ENCODE measurements at places on chromosomes 6 and 20. TPM values are rescaled to one million over a fixed set of nuclear protein-coding genes. Genes with fewer than 3 reads are reported as not detected.

Gene CLDN20
- not detected for total RNA-seq

Gene OXT
- not detected for total RNA-seq

Gene PDYN
- total RNA-seq: 11.0 TPM

Gene TFAP2D
- not detected for total RNA-seq

GRCh38 chr6:2447931-2448330, 202.5 kb upstream of the GMDS start:
- DNase-seq: no peak

DNA sequence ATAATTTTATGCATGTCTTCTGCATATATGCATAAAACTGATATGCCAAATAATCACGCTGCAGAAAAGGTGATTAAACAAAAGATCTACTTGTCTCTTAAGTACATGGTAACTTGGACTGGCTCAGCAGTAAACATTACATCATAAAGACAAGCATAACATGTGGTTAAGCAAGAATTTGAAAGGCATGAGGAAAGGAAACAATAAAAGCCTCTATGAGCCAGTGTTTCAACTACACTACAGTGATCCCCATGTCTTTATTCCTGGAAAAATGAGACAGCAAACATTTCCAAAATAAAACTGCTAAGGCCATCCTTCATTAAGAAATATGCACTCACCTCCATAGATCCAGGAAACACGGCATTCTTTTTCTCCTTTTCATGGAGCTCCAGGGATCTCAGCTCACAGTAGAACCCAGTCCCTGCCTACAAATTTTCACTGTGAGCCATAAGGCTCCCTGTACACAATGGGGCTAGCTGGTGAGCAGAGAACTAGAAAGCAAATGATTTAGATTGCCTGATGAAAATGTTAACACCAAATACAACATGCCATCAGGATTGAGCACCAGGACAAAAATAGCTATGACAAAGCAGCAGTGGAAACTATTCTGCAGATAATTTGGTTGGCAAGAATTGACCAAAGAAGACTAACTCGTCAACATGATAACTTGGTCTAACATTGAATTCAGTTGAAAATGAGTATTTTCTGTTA, 156.1 kb downstream of the COL21A1 start:
- no peak for DNase-seq

DNA sequence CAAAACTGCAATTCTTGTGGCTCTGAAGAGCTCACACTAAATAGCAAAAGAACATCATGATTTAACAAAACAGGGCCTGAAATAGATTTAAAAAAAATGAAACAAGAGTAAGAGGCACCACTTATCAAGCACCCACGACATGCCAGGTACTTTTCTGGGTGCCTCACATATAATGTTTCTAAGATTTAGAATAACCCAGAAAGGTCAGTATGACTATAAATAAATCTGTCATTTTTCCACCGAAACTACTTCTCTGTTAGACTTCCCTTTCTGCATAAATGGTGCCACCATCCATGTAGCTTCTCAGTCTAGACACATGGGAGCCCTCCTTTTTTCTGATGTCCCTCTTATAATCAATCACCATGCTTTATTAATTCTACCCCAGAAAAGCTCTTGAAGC, 652.4 kb upstream of the CHD6 start:
- DNase-seq: no peak
